ENCODE measurements at places on chromosomes 16 and 17.

DNA sequence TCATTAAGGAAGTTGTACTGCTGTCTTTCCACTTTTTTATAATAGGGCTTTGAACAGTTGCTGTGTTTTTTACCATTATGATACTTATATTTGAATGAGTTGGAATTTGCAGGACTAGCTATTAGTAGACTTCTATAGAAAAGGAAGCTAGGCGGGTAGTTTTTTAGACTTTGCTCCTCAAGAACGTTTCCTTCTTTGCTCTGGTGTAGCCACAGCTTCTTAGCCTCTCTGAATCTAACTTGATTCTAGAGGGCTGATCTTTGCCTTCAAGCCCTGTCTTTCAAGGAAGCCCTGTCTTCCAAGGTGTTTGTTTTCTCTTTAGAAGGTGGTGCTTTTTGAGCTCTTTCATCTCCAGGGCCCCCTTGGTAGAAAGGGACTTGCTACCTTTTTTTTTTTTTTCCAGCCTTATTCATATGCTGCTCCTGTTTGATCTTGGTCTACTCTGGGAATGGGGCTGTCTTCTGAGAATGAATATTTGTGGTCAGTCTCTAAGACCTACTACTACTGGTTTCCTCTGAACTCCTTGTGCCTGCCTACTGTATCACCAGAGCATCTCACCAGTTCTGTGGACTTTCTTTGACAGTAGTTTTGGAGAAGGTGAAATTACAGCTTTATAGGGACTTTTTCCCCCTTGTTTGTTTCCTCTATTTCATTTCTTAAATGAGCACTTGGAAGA lies 52.3 kb upstream of the RASL10B start:
- DNase-seq: no peak

DNA sequence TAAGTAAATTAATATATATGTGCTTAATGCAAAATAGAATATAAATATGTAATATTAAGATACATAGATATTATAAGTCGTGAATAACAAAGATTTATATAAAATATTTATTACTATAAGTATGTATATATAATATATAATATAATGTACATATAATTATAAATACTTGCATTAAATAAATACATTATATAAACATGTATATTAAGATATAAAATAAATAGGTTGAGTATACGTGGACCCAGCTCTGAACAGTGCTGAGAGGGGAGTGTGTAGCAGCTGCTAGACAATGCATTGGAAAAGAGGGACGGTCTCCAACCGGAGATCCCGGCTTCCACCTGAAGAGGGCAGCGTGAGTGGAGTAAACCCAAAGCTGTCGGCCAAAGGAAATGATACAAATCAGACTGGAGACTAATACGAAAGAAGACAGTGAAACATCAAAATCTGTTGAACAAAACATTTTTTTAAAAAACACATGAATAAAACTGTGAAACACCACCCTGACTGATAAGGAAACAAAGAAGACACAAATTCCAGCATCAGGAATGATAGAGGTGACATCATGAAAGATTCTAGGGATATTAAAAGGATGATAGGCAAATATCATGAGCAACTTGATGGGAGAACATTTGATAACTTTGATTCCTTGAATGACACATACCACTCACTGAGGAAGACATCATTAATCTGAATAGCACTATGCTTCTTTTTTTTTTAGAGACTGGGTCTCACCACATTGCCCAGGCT lies 125.4 kb upstream of the CHMP6 start:
- DNase-seq: peak; percentile 55

GRCh38 chr16:17343728-17344127 lies 127.0 kb downstream of the XYLT1 start:
- DNase-seq: no peak

DNA sequence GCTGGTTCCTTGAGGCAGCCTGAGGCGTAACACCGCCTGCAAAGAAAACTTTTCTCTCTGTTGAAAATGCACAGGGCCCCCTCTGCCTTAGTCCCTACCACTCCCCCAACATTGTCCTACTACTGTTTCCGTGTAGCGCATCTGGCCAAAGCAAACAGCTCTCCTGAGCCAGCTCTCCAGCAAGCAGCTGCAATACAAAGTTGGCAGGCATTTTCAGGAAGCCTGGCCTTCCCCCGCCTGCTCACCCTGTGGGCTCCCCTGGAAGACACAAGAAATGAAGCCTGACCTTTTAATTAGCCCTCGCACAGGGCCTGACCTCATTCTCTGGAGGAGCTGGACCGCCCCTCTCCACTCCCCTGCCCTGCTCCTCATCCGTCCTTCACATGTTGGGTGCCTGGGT lies 66.7 kb downstream of the SOX9 start:
- DNase-seq: no peak

DNA sequence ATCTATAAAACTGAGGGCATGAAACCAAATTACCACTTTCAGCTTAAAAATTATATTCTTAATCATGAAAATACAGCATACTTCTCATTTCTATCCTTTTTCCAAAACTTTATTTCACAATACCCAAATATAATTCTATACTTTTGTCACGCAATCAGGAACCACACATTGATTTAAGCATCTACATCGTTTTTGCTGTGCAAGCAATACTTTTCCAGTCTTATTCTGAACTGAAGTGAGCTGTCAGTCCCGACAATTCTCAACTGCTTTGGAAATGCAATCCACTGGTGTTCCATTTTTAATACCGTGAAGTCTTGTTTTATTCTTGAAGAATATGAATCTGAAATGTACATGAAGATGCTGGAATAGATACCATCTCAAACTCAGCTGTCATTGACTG lies 60.1 kb upstream of the NOL11 start:
- DNase-seq: no peak

DNA sequence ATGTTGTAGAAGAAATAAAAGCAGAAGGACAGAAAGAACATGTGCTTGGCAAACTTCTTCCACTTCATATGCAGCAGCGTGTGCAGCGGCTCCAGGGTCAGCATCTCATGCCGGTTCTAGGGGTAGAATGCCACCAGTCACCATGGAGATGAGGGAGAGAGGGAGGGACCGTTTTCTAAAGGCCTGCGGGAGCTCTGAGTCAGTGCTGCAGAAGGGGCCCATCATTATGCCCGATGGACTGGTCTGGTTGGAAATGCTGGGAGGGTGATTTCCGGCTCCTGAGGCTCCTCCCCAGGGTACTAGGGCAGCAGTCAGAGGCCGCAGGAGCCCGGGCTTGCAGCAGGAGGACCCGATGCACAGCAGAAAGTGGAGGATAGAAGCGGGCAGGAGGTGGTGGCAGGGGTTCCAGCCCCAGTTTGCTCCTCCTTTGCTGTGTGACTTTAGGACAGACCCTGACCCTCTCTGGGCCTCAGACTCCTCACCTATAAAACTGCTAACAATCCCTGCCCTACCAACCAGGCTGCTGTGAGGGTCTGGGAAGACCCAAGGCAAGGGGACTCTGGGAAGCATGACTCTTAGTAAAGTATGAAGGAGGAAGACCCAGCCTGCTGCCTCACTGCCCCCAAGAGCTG lies 28.6 kb downstream of the TRPV3 start:
- DNase-seq: no peak

GRCh38 chr16:68722119-68723024 lies 14.7 kb upstream of the CDH1 start:
- DNase-seq: no peak

DNA sequence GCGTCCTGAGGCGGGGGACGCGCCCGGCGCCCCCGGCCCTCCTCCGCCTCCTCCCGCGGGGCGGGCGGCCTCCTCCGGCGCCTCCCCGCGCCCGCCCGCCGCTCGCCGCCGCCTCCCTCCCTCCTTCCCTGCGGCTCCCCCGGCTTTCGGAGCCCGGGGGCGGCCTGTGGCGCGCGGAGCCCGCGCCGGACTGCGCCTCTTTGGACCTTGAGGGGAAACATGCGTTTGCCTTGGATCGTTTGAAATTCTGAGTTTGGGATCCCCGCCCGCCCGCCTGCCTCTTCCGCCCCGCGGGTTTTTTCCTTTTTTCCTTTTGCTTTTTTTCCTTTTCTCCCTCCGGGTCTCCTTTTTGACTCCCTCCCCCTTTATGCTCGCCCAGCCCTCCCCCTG lies 390 bp downstream of the ZNRF1 start:
- no peak for DNase-seq

DNA sequence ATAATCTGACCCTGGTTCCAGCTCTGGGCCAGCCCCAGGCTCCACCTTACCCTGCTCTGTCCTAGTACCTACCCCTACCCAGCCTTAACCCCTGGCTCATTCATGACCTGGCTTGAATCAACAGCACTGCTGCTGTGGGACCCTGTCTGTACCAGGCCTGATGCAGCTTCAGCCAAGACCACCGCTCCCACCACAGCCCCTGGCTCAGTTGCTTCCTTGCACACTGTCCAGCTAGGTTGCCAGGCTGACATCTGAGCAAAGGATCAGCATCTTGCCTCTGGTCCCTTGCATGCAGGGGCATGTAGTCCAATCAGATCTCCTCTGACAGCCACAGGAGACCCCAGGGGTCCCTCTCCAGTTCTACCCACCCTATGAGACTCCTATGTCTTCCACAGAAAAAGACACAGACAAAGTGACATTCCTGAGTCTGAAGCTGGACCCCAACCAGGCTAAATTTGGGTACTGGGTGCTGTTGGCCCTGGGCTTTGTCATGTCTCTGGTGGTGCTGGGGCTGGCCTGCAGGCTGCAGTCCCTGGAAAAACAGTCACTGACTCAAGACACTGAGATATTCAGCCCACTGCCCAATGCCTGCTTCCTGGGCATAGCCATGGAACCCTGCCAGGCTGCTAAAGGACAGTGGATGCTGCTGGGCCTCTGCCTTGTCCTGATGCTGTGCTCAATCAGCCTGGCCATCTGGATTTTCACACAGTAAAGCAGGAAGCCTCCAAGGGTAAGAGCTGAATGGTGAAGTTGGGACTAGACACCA lies 3.9 kb upstream of the KCNH6 start:
- no peak for DNase-seq

DNA sequence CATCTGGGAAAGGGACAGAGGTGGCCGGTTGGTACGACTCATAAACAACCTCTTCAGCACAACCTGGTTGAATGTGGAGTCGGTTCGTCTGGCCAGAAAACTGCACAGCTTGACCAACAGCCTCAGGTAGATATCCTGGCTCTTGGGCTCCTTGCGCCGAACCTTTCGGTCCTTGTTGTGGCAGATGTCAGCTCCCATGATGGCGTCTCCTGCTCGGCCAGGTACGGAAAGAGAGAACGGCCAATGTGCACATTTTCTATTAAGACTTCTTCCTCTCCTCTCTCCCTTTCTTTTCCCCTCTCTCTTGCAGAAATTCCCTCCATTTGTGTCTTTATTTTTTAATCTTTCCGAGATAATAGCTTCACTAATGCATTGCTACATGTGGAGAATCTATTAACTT lies 41.8 kb upstream of the CNTNAP4 start:
- no peak for DNase-seq

GRCh38 chr17:27414271-27414670 lies 42.0 kb upstream of the KSR1 start:
- no peak for DNase-seq

DNA sequence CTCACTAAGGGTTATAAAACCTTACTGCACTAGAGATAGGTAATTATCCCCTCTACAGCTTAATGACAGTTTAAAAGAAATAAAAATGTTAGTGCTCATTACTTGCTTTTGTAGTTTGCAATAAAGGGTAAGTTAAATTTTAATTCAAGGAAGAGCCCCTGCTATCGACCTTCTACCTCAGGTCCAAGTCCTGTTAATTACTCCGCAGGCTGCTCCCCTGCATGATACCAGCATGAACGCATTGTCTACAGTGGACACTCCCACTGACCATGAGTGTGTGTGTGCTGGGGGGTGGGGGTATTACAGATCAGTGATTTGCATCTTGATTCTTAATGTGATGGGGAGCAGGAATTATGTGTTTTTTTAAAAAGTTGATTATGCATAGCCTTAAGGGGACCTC lies 103.1 kb downstream of the AATF start:
- DNase-seq: no peak

All from NCI-H1436 treated with DMSO at 0.1 percent for 48 hours (cell line).